ENCODE measurements at places on chromosomes 5 and 9.

- no peak for DNase-seq
Measured at GRCh38 chr5:37254581-37254980, 5.4 kb upstream of the CPLANE1 start.

DNA sequence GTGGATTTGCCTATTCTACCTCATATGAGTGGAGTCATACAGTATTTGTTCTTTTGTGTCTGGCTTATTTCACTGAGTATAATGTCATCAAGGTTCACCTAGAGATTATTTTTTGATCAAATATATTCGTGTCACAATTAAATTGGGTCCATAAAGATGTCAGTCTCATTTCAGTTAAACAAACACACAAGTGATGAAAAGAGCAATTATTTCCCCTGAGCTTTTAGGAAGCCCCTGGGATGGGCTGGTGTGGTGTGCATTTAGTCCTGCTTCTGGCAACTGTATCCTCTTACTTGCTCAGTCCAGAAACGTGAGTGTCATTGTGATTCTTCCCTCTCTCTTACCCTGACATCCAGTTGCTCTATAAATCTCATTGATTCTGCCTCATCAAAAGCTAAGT is 52.8 kb upstream of the CARTPT start:
- no peak for DNase-seq

- DNase-seq, result no peak
Measured at GRCh38 chr5:37557734-37558293, 178.7 kb downstream of the WDR70 start.

GRCh38 chr9:79581794-79582193 is 10.0 kb downstream of the TLE4 start:
- no peak for DNase-seq

DNA sequence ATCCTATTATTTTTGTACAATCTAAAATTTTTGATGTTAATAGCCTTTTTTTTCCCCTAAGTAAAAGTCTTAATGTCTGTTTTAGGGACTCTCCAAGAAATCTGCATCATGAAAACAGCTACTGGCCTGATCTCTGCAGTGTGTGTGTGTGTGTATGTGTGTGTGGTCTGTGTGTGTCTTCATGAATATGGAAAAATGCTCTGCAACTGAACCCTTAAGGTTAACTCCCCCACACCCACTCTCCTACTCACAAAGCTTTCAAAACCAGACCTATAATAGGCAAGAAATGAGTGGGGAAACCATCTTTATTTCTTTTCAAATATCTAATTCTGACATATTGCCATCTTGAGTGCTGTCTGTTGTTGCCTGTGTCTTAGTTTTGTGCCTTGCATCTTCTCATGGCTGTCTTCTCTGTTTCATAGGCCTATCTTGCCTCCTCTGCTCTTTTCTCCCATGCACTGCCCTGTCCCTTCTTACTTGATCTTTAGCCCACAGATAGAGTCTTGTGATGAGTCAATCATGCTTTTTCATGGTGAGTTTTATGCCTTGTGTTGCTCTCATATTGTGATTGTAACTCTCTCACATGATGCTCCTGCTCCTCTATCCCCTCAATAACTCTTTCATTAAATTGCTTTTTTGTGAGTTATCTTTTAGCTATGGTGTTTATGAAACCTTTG is 68.3 kb downstream of the CHSY3 start:
- no peak for DNase-seq

DNA sequence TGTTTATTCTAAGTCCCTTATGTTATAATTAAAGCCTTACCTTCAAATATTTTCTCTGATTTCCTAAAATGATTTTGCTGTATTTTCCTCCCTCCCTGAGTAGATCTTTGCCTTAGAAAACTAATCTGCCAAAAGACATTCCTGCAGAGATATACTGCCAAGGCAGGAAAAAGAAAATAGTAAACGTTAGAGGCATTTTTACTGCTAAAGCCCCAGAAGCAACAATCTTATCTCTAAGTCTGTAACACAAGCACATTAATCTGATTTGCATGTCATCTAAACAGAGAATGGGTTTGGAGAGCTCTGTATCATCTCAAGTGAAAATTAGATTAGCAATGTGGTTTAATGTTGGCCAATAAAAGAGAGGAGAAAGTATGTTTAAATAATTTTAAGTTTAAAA is 847.7 kb downstream of the MAT2B start:
- DNase-seq, result no peak

GRCh38 chr5:88671505-88672499 is 211.2 kb downstream of the MEF2C start:
- no peak for DNase-seq

DNA sequence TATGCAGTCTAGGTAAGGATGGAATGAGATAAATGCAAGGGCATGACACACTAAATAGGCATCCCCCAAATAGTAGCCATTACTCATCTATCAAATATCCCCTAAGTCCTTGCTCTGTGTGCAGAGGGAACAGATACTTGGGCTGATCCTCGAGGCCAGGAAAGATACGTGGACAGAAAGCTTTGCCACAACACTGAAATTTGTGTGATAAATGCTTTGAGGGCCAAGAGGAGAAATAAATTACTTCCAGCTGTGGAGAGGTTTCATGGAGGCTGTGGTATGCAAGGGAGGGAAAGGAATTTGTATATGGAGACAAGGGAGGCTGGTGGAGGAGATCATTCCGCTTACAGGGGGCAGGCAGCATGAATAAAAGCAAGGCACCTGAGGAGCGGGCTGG is 18.5 kb downstream of the ATOX1 start:
- DNase-seq, result no peak

DNA sequence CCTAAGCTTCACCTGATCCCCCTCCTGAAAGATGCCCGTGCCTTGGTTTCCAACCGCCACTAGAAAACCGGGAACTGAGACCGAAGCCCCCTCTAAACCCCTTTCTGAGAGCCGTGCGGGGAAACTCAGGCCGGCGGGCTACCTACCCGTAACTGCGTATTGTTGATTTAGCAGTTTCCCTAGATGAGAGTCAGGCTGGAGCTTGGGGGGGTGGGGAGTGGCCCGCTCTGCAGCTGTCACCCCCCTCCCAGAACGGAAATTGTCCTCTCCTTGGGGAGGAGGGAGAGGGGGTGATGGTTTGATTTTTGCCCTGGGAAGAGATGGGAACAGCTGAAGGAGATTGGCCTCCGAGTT is 2.5 kb downstream of the CXXC5 start:
- no peak for DNase-seq

DNA sequence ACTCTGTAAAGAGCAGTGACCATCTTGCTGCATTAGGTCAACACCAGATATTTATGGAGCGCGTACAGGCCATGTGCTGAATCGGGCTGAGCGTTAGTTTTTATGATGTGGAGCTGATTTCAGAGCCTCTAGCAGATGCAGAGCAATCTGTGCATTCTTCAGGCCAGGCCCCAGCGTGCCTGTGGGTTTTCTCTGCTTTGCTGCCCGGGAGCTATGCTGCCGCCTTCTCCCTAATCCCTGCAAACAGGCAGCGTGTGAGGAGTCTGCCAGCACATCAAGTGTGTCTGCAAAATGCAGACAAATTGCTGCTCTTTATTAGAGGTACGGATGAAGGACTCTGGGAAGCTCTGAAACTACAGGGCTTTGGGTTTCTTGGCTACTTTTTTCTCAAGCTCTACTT is 170.0 kb downstream of the NTRK2 start:
- DNase-seq, result no peak

- DNase-seq, result no peak
Measured at GRCh38 chr9:130239741-130240241, 25.8 kb upstream of the HMCN2 start.

- no peak for DNase-seq
Measured at GRCh38 chr5:87661784-87662566, 249.2 kb upstream of the CCNH start.

GRCh38 chr9:13716090-13716489 is 436.6 kb upstream of the MPDZ start:
- DNase-seq, result no peak

- no peak for DNase-seq
Measured at GRCh38 chr5:143986516-143987212, 174.7 kb downstream of the HMHB1 start.

- peak; percentile 7 for DNase-seq
Measured at GRCh38 chr5:80255431-80255810, 427 bp downstream of the SERINC5 start.

GRCh38 chr9:116280529-116280928 is 126.9 kb downstream of the PAPPA start:
- no peak for DNase-seq

DNA sequence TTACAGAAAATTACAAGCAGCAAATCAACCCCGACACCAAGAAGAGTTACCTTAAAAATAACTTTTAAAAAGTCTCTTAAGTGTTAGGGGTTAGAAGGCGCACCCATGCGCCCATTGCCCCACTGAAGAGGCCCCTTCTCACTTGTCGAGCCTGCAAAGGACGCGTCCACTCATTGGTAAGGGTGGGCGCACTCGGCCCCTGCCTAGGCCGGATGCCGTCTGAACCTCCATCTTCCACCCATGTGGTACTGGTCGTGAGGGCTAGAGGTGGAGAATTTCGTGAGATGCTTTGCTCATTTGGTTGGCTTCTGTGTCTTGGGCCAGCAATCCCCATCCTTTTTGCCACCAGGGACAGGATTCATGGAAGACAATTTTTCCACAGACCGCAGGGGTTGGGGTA is 27.5 kb upstream of the LRRC14B start:
- DNase-seq, result no peak

DNA sequence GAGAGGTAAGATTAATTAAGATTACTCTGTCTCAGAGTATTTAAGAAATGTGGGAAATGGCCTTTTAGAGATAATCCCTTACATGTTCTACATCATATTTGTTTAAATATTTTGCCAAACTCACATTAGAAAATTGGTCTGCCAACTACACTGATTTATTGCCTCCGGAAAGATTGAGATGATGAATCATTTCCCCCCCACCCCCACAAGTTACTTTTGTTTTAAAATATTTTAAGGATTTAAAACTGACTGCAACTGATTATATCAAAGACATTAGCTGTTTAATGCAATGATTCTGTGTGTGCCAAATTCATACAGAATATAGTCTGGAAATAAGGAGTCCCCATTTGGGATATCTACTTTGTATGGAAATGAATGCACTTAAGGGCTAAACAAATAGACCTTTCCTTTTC is 674.4 kb downstream of the PRR16 start:
- no peak for DNase-seq
